Activated gamma-delta T cell (primary cell): ENCODE measurements at places on chromosomes 16 and 17.

DNA sequence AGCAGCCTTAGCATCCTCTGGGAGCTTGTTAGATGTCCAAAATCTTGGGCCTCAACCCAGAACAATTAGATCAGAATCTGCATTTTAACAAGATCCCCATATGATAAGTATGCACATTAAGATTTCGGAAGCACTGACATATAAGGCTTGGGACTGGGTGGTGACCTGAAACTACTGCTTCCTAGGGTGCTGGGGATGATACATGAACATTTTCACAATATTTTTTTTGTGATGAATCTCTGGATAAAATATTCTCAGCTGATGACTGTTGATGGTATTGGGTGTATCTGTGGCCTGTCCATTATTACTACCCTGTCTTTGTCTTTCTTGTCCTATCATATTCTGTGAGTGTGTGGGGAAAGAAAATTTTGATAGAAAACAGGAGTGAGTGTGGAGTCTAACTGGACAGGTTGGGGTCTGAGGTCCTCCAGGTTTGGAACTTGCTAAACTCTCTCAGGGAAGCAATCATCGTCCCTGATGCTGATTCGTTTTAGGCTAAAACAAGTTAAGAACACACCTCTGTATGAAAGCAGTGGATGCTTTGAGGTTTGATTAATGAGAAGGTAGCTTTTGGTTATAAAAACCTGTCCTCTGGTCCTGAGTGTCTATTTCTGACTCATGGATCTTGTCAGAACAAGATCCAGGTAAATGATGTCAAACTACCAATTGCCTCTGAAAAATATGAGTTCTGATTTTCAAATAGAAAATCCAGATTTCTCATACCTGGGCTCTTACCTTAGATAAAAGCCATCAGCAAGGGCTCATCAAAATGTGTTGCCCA lies 23.2 kb downstream of the KRT23 start:
- DNase-seq: no peak

DNA sequence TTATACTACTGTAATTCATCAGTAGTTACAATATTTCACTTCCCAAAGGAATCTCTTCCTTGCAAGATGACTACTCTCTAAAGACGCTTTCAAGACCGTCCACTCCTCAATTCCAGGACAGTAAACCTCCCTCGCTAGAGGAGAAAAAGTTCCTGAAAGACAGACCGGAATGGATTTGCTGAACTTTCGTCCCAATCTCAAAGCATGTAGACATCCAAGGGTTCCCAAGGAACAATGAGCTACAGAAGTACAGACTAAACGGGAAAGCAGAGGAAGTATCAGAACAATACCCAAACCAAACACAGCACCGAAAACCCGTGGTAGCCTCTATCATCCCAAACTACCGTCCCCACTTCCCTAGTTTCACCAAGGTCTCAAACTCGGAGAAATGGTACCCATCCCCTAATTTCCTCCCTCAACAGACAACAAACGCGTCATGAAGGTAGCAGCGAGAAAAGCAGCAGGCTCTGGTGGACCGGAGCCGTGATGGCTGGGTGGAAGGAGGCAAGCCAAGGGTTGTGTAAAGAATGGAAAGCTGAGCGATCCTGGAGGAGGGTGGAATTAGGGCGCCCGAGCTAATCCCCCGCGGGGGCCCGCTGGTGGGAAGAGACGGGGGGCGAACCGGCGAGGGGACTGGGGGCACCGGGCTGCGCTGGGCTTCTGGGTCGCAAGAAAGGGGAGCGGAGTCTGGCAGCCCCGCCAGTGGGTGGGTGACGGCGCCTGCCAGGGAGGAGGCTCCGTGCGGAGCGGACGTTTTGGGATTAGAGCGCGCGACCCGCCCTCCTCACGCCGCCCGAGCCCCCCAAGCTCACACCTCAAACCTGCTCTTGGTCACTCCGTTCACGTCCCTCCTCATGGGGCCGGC lies 647 bp downstream of the FBXL20 start:
- DNase-seq: no peak

- DNase-seq: no peak
These were observed 74.6 kb downstream of the KSR1 start for GRCh38 chr17:27530764-27531391.

DNA sequence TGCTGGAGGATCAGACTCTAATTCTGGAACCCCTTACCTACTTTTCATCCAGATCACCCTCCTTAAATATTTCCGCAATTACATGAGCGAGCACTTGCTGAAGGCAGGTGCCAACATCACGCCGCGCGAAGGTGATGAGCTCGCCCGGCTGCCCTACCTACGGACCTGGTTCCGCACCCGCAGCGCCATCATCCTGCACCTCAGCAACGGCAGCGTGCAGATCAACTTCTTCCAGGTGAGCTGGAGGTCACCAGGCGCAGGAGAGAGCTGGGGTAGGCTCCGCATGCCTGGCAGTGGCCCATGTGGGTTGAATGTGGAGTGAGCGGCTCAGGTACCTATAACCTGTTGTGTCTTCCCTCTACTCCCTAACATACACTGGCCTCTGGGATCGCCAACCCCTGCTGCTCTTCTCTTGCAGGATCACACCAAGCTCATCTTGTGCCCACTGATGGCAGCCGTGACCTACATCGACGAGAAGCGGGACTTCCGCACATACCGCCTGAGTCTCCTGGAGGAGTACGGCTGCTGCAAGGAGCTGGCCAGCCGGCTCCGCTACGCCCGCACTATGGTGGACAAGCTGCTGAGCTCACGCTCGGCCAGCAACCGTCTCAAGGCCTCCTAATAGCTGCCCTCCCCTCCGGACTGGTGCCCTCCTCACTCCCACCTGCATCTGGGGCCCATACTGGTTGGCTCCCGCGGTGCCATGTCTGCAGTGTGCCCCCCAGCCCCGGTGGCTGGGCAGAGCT lies 10.9 kb downstream of the PLK1 start:
- no peak for DNase-seq

- no peak for DNase-seq
These were observed 44.7 kb upstream of the MEAK7 start for GRCh38 chr16:84548971-84549844.

GRCh38 chr16:87317750-87318644 lies 805 bp upstream of the C16orf95 start:
- DNase-seq: no peak

DNA sequence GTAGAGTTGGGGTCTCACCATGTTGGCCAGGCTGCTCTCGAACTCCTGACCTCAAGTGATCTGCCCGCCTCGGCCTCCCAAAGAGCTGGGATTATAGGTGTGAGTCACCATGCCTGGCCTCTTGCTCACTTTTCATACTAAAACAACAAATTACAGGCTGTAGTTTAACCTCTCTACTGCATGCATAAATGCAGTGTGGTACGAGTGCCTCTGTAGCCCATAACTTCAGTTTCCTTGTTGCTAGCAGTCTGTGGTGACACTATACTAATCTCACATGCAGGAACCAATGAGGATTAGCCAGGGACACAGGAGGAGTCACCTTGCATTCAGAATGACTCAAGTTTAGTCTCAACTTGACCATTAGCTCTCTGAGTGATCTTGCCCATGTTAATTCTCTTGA lies 20.1 kb downstream of the HMOX2 start:
- no peak for DNase-seq
